ENCODE measurements at places on chromosomes 7 and 10. TPM values are rescaled to one million over a fixed set of nuclear protein-coding genes. Genes with fewer than 3 reads are reported as not detected.

Gene CYP26A1
- not detected for total RNA-seq

- DNase-seq = no peak
Observed at GRCh38 chr7:153386556-153386955, 627.0 kb downstream of the ACTR3B start.

DNA sequence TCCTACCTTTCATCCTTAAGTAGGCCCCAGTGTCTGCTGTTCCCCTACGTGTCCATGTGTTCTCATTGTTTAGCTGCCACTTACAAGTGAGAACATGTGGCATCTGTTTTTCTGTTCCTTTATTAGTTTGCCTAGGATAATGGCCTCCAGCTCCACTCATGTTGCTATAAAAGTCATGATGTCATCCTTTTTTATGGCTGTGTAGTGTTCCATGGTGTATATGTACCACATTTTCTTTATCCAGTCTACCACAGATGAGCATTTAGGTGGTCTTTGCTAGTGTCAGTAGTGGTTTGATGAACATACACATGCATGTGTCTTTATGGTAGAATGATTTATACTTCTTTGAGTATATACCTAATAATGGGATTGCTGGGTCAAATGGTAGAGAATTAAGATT lies 146.2 kb upstream of the SLC26A5 start:
- DNase-seq = no peak

GRCh38 chr7:94969434-94970084 lies 62.2 kb downstream of the PPP1R9A start:
- DNase-seq = no peak

DNA sequence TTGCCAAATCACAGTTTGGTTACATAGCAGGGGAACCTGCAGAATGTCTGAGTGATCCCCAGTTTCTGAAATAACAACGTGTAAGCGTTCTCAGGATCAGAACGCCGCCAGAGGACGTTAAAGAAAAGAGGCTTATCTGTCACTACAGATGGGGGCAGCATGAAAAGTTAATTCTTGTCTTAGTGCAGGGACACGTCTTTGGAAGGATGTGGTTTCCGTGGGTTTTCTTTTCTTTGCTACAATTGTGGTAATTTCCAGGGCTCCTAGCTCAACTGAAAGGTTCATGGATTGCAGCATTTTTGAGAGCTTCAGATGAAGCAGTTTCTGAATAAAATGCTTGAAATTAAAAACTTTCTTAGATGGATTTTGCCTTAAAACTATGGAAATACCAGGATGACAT lies 106.6 kb downstream of the PRKCQ start:
- DNase-seq = peak; percentile 70

DNA sequence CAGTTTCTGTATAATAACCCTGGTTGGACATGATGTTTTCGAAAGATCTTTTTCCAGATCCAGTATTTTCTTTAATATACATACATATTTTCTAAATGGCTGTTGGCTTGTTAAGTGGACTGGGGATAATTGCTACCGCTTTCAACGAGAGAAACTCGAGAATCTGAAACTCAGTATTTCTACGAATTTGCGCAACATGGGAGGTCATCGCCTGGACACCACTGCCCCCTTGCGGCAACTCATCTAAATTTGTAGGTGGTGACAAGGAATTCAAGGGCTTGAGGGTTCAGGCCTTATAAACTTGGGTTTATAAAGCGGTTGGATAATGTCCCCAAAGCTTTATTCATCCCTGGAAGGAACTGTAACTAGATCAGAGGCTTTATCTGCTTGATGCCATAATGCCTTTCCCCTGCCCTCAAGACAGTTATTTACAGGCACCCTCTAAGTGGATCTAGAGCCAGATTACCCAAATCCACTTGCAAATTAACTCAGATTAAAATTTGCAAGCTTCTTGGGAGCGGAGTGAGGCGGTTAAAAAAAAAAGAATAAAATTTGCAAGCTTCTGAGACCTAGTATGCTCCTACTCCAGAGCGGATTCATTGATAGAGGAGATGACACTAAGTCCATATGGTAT lies 21.3 kb upstream of the KCNK18 start:
- DNase-seq = peak; percentile 60

Gene PRLHR
- not detected for total RNA-seq

Gene CUBN
- total RNA-seq = 0.98 TPM

Gene CELF2
- total RNA-seq = 21.3 TPM

DNA sequence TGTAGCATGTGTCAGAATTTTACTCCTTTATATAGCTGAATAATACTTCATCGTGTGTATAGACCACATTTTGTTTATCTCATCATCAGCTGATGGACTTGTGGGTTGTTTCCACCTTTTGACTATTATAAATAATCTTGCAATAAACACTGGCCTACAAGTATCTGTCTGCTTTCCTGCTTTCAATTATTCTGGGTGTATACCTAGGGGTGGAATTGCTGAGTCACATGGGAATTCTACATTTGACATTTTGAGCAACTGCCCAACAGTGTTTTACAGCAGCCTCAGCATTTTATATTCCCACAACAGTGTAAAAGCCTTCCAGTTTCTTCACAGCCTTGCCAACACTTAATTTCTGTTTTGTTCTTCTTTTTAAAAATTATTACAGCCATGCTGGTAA lies 200.3 kb upstream of the PRSS1 start:
- DNase-seq = peak; percentile 69

All from RPMI7951 (cell line).